Stimulated activated CD8-positive, alpha-beta memory T cell treated with anti-CD3 and anti-CD28 coated beads, Interleukin-15, amount 100 ng/mL, for 1 hour (primary cell): ENCODE measurements at places on chromosomes 11 and 22.

DNA sequence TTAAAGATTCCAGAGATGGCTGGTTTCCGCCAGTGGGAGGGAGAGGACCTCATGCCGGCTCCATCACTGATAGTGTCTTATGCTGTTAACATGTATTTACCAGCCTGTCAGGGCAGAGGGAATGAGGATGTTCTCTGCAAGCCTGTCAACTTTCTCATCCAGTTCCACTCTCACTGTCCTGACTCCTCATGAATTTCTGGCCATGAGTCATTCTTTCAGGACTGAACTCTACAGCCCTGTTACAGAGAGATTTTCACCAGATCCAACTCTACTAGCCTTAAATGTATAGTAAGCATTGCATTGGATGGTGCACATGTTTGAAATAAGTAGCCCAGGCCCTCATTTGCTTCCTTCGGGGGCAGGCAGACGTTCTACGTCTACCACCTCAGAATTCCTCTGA, 387.7 kb downstream of the TMEM135 start:
- DNase-seq = no peak

GRCh38 chr11:33842236-33842915, 49.5 kb downstream of the LMO2 start:
- no peak for DNase-seq

GRCh38 chr22:26516503-26516902, 4.2 kb upstream of the TFIP11 start:
- DNase-seq = no peak

- DNase-seq = no peak
Measured at GRCh38 chr11:44266056-44266780, 43.7 kb downstream of the ALX4 start.

- DNase-seq = no peak
Measured at GRCh38 chr11:64856382-64857227, 12.2 kb upstream of the CDC42BPG start.

GRCh38 chr11:128535468-128536457, 51.6 kb downstream of the ETS1 start:
- DNase-seq = no peak

DNA sequence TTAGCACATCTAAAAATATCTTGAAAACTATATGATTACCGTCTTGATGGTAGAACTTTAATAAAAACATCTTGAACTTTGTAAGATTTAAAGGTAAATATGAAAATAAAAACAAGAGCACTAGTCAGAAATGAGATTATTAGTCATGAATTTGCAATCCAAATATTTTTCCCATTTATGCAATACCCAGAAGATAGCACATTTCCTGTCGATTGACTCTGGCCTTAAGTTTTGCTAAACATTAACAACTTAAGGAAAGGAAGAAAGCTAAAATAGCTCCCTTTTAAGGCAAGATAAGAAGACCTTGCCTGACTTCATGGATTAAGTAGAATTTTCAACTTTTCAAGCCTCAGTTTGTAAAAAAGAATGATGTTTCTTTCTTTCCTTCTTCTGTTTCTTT, 1374.7 kb upstream of the RAG2 start:
- DNase-seq = no peak

DNA sequence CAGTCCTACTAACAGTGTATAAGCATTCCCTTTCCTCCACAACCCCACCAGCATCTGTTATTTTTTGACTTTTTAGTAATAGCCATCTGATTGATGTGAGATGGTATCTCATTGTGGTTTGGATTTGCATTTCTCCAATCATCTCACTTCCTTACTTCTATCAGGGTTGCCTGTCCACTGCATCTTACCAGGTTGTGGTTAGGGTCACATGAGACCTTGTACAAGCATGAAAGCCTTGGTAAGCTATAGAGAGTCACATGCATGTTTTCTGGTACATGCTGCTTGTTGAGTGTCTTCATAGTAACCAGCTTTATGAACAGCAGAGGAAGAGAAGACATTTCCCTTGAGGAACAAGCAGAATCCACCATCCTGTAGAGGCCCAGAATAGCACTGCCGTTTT, 102.9 kb upstream of the PAX6 start:
- no peak for DNase-seq

DNA sequence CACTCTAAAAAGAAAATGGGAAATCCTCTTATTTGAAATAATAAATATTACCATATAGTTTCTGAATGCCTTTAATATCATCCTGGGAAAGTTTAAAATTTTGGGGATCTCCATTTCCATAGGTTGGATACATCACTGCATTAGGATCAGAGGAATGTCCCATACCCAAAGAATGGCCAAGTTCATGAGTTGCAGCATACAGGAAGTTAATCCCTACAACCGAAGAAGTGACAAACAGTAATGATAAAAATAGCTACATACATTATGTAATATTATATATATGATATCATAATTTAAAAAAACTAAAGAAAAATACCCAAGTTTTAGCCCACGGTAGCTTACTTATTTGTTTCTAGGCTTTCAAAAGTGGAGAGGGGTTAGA, 7.4 kb downstream of the MMP7 start:
- no peak for DNase-seq

GRCh38 chr22:37804881-37805809, 2.6 kb upstream of the GCAT start:
- DNase-seq = no peak
